Naive B cell (primary cell): ENCODE measurements at places on chromosomes 16 and 17. TPM values are rescaled to one million over a fixed set of nuclear protein-coding genes. Genes with fewer than 3 reads are reported as not detected.

DNA sequence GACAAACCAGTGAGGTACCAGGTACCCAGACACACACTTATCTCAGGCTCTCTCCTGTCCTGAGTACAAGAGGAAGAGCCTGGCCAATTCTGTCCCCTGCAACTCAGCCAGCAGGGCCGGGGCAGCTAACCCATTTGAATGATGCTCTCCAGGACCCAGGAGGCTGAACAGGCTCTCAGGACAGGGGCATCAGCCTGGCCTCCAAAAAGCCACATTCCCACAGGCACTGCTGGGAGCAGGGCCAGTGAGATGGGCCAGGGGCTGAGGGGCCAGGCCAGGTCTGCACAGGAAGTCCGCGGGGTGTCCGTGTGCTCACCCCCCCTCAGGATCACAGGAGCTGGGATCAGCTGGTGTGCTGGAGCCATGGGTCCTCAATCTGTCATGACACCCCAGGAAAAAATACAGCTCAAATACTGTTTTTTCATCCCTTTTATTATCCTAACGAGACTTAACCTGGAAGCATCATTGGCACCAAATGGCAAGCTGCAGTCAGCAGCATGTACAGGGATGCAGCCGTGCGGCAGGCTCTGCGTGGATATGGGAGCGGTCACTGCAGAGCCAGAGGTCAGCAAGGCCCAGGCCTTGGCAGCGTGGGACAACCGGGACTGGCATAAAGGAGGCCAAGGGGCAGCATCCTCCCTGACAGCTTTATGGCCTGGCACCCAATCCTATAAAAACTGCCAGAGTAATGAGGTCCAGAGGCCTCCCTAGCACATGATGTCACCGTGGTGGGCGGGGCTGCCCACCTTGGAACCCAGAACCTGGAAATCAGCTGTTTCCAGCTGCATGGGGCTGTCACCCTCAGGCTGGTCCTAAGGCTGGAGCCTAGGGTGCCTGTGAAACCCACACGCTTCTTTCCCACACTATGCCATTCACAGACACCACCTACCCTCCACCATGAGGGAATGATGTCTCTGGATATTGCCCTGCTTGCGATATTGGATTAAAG lies 276.7 kb downstream of the C16orf95 start:
- peaks cover 11% of the 10 kb centered on the region for H3K27me3 ChIP-seq
- no peaks in the 10 kb centered on the region for H3K36me3 ChIP-seq
- no peak overlapping the region for H3K4me3 ChIP-seq
- H3K4me1 ChIP-seq = no peaks in the 10 kb centered on the region
- H3K27ac ChIP-seq = no peak overlapping the region

- no peak for DNase-seq
- H3K4me1 ChIP-seq = peaks cover under 1% of the 10 kb centered on the region
- H3K36me3 ChIP-seq = no peaks in the 10 kb centered on the region
- no peak overlapping the region for H3K27ac ChIP-seq
- H3K27me3 ChIP-seq = peaks cover 30% of the 10 kb centered on the region
- no peak overlapping the region for H3K4me3 ChIP-seq
Observed at GRCh38 chr16:77308163-77308561, 109.0 kb downstream of the SYCE1L start.

DNA sequence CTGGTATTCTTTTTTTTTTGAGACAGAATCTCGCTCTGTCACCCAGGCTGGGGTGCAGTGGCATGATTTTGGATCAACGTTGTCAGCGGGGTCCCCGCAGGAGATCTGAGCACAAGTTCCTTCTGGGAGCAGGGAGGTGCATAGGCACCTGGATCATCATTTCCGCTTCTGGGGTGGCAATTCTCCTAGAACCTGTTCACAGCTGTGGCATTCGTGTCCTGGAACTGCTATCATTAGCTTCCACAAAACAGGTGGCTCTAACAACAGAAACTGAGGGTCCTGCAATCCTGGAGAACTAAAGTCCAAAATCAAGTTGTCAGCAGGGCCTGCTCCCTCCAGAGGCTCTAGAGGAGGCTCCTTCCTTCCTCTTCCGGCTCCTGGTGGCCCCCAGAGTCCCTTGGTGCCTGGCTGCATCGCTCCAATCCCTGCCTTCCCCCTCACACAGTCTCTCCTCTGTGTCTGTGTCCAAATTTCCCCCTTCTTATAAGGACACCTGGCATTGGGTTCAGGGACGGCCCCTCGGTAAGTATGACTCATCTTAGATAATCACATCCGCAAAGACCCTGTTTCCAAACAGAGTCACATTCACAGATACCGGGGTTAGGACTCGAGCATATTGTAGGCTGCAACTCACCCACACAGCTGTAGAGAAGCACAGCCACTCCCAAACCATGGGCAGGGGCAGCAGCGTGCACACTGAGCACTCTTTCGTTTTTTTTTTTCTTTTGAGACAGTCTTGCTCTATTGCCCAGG lies 43.5 kb upstream of the KLHDC4 start:
- peak; percentile 58 for DNase-seq
- peaks cover 11% of the 10 kb centered on the region for H3K27me3 ChIP-seq
- H3K4me1 ChIP-seq = peaks cover 58% of the 10 kb centered on the region
- peak overlapping the region; percentile 94 for H3K27ac ChIP-seq
- no peaks in the 10 kb centered on the region for H3K36me3 ChIP-seq

DNA sequence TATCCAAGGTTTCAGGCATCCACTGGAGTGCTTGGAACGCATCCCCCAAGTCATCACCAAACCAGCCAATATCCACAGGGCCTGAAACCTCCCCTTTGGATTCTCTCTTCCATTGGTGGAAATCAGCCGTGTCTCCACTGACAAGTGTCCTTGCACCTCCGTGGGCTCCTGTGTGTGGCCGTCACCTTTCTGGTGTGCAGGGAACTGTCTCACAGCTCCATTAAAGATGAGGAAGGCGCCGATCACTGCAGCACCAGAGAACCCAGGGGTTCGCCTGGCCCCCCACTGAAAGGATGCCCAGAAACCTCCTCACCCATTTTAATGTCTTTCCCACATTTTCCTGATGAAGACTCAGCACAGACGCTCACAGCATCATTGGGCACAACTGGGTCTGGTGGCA lies 17.8 kb upstream of the METRNL start:
- no peak overlapping the region for H3K4me3 ChIP-seq
- no peaks in the 10 kb centered on the region for H3K36me3 ChIP-seq
- H3K27me3 ChIP-seq = peaks cover 5% of the 10 kb centered on the region
- no peak for DNase-seq
- H3K27ac ChIP-seq = no peak overlapping the region

DNA sequence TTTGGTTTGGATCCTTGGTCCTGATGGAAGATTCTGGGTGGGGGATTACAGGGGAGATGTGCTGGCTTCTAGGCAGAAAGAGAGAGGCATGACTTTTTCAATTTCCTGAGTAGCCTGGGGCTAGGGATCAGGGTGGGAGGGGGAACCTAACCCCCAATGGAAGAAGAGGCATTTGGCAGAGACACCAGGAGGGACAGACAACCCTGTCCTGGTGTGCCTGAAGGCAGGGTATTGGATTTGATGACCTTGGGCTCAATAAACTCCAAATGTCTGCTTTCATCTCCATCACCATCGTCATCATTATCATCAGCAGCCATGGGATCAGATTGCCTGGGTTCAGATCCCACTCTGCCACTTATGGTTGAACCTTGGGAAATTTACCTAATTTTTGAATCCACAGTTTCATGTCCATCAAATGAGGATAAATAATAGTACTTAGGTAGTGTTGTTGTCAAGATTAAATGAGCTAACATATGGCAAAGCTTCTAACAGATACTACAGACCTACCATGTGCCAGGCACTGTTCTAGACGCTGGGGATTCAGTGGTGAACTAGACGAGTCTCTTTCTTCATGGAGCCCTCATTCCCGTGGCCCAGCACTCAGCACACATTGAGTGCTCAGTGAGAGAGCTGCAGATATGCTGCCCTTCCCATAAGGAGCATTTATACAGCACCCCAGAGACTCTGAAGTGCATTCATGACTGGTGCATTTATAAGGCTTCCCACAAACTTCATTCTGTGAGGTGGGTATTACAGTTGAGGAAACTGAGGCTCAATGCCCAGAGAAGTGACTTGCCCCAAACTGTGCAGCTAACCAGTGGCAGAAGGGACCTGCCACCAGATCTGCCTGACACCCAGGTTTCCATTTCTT lies 26.8 kb downstream of the IGFBP4 start:
- peaks cover 4% of the 10 kb centered on the region for H3K4me1 ChIP-seq
- no peaks in the 10 kb centered on the region for H3K36me3 ChIP-seq
- no peak for DNase-seq

DNA sequence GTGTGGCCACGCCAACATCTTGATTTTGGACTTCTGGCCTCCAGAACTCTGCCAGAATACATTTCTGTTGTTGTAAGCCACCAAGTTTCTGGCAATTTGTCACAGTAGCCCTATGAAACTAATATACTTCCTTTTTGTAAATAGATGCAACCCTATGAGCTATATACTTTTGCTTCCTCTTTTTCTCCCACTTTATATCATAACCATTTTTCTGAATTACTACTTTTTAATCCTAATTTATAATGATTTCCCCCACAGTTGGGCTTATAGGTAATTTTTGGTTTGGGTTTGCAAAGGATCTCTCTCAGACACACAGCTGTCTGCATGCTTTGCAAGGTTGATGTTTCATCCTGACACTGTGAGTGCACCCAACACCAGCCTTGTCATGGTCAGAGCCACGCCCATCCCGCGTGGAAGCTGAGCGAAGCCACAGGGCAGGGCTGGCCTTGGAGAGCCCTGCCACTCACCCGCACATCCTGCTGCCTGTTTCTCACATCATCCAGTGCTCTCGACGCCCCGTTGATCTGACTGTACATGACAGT lies 5.8 kb downstream of the TRIM25 start:
- peak overlapping the region; percentile 30 for H3K27ac ChIP-seq
- no peaks in the 10 kb centered on the region for H3K27me3 ChIP-seq
- peak; percentile 71 for DNase-seq
- H3K4me3 ChIP-seq = peak overlapping the region; percentile 86

- H3K4me3 ChIP-seq = no peak overlapping the region
- no peaks in the 10 kb centered on the region for H3K36me3 ChIP-seq
- no peaks in the 10 kb centered on the region for H3K4me1 ChIP-seq
Observed at GRCh38 chr16:35628976-35629375, 2169.6 kb downstream of the TP53TG3F start.

DNA sequence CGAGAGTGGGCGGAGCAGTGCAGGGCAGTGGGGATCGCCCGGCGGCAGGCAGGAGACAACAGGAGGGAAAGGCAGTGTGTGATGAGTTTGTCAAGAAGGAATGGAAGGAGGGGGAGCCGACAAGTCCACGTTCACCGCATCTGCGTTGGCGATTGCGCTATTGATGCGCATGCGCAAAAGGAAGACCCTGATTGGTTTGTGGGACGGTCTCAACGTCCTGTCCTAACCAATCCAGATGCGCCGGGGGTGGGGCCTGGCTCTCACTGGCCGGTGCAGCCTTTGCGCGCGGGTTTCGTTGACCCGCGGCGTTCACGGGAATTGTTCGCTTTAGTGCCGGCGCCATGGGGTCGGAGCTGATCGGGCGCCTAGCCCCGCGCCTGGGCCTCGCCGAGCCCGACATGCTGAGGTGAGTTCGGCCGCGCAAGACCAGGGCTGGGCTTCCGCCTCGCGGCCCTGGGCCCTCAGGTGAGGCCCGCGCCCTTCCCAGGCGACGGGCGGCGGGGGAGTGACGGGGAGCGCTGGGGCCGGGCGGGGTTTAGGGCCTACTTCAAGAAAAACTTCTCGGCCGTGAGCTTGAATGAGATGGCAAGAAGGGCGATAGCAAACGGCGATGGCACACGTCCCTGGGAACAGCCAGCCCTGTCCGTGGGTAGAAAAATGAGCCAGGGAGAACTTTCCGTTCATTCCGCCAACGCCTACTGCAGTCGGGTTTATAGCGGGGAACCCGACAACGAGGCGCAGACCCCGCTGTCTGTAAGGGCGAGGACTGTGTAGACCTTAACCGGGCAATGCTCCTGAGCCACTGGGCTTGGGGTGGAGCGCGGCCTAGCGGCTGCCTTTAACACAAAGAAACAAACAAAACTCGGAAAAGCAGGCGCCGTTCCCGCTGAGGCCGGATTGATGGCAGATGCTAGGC lies at the start of gene ORC6:
ORC6 (plus strand) TSS at position 295 of the 916 bp plus-strand sequence; CDS start at position 342, 47 bp downstream.
- H3K27me3 ChIP-seq = no peaks in the 10 kb centered on the region
- peak; percentile 98 for DNase-seq
- H3K36me3 ChIP-seq = no peaks in the 10 kb centered on the region
- no peak within 1 kb of the TSS for H3K27ac ChIP-seq
- peaks cover 48% of the 10 kb centered on the region for H3K4me1 ChIP-seq

DNA sequence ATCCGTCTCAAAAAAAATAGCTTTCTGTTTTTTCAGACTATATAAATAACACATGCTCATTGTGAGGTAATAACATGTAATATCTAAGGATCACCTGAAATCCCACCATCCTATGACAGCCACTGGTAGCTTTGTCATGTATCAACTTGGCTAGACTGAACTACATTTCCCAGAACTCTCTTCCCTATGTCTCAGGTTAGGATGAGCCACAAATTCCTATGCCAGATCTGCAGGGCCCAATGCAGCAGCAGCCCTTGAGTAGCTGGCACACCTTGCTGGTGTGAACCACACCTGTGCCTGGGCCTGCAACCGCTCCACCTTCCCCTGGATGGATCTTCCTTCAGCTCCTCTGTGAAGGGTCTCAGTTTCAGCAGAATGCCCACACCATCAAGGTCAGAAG lies 28.1 kb downstream of the OGFOD1 start:
- H3K4me1 ChIP-seq = no peaks in the 10 kb centered on the region
- H3K27ac ChIP-seq = no peak overlapping the region
- peaks cover 15% of the 10 kb centered on the region for H3K36me3 ChIP-seq
- H3K27me3 ChIP-seq = no peaks in the 10 kb centered on the region
- no peak for DNase-seq

GRCh38 chr17:67993998-67994361 lies 2.3 kb downstream of the C17orf58 start:
- H3K4me3 ChIP-seq = peak overlapping the region; percentile 79
- no peak for DNase-seq
- peaks cover 35% of the 10 kb centered on the region for H3K4me1 ChIP-seq
- peaks cover 29% of the 10 kb centered on the region for H3K27me3 ChIP-seq
- H3K36me3 ChIP-seq = no peaks in the 10 kb centered on the region
- H3K27ac ChIP-seq = peak overlapping the region; percentile 91

- DNase-seq = no peak
- H3K4me1 ChIP-seq = no peaks in the 10 kb centered on the region
- H3K36me3 ChIP-seq = no peaks in the 10 kb centered on the region
Observed at GRCh38 chr16:1762879-1763520, 8.3 kb downstream of the NME3 start.

GRCh38 chr17:83170571-83171260 lies 91.3 kb downstream of the METRNL start:
- peaks cover 22% of the 10 kb centered on the region for H3K27me3 ChIP-seq
- peaks cover 5% of the 10 kb centered on the region for H3K36me3 ChIP-seq
- DNase-seq = no peak

ODAD4 gene
- polyA plus RNA-seq = 0.60 TPM

PPP1R1B gene
- 0.12 TPM for polyA plus RNA-seq

SCNN1G gene
- not detected for polyA plus RNA-seq

ASGR1 gene
- not detected for polyA plus RNA-seq

AOC2 gene
- polyA plus RNA-seq = not detected
